ENCODE measurements at places on chromosomes 3 and 15. TPM values are rescaled to one million over a fixed set of nuclear protein-coding genes. Genes with fewer than 3 reads are reported as not detected.

PGBD4 gene
- total RNA-seq: 4.5 TPM

MESP1 gene
- 2.0 TPM for total RNA-seq

BRPF1 gene
- total RNA-seq: 16.3 TPM

MYLK gene
- 6.1 TPM for total RNA-seq
